ENCODE measurements at places on chromosomes 16 and 17. TPM values are rescaled to one million over a fixed set of nuclear protein-coding genes. Genes with fewer than 3 reads are reported as not detected.

GRCh38 chr17:79862771-79863440 is 23.7 kb upstream of the CBX4 start:
- no peak overlapping the region for H3K4me3 ChIP-seq
- peaks cover 6% of the 10 kb centered on the region for H3K27me3 ChIP-seq
- no peak for DNase-seq
- H3K4me1 ChIP-seq = peaks cover 4% of the 10 kb centered on the region

GRCh38 chr16:22324787-22325597 is 27.8 kb downstream of the POLR3E start:
- no peaks in the 10 kb centered on the region for H3K27me3 ChIP-seq
- no peak for DNase-seq
- H3K36me3 ChIP-seq = peaks cover 40% of the 10 kb centered on the region
- no peaks in the 10 kb centered on the region for H3K4me1 ChIP-seq
- H3K4me3 ChIP-seq = no peak overlapping the region

GP1BA gene
- not detected for total RNA-seq

DNA sequence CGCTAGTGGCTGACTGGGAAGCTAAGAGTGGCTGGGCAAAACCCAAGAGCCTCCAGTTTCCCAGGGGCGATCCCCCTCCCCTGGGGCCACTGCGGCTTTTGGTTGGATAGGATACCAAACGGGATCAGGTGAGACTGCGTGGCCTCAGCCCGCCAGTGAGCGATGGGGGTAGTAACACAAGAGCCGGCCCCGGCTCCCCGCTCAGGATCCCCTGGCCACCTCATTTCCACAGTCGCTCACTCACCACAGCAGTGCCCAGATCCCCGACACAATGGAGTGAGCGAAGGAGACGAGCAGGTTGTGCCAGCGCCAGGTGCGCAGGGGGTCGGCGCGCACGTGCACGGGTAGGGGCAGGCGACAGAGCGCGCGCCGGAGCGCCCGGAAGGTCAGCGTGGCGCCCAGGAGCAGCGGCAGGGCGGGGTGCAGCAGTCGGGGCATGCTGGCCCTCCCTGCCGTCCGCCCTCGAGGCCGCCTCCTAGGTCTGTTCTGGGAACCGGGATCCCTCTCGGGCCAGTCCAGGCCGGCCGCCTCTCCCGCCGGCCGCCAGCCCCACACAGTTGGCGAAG is 290 bp downstream of the TLCD1 start:
- peak overlapping the region; percentile 86 for H3K4me3 ChIP-seq
- DNase-seq = no peak
- H3K27ac ChIP-seq = peak overlapping the region; percentile 91
- H3K36me3 ChIP-seq = peaks cover 50% of the 10 kb centered on the region
- no peaks in the 10 kb centered on the region for H3K27me3 ChIP-seq
